ENCODE measurements at places on chromosomes 16 and 17.

GRCh38 chr17:29732613-29733012, 109.9 kb upstream of the CORO6 start:
- no peak for DNase-seq

GRCh38 chr17:57735707-57736106, 9.4 kb downstream of the CCDC182 start:
- DNase-seq: no peak

- no peak for DNase-seq
These were observed 37.2 kb downstream of the LYRM1 start for GRCh38 chr16:20937736-20938135.

DNA sequence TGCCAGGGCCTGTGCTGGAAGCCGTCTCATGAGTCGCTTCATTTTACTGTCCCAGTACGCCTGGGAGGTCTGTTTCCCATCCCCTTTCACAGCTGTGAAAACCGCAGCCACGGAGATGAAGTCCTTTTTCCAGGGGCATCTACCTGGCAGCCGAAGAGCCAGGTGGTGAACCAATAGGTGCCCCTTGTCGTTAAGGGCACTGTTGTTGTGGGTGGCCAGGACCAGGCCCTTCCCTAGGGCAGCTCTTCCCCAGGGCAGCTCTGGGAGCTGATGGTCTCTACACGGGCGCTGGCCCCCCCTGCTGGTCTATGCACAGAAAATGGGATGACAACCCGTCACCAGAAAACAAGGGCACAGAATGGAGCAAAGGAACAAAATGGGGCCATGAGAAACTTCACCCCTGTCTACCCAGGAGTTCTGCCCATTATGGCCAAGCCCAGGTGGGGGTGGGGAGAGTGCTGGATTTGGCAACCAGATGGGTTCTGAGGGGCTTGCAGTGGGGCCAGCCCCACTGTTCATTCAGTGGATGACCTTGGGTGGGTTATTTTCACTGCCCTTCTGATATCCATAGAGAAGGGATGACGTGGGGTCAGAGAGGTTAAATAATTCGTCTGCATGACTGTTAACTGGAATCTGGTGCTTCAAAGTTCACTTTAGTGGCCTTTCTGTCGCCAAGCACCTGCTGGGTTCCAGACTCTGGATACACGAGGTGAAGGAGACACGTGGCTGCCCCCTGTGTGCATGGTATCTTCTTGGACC, 11.5 kb downstream of the RMI2 start:
- peak; percentile 39 for DNase-seq

- DNase-seq: no peak
These were observed 23.3 kb upstream of the CACNG4 start for GRCh38 chr17:66941249-66941648.

- no peak for DNase-seq
These were observed 19.7 kb upstream of the SLC4A1 start for GRCh38 chr17:44287651-44288050.

DNA sequence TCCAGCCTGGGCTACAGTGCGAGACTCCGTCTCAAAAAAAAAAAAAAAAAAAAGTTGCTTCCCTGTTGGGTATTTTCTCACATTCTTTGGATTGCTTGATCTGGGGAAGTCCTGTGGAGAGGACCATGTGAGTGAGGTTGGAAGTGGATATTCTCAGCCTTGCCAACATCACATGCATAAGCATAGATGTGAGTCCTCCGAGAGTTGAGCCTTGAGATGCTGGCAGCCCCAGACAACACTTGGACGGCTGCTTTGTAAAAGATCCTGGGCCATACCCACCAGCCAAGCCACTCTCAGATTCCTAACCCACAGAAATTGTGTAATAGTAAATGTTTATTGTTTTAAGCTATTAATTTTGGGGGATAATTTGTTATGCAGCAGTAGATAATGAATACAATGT, 1570.0 kb upstream of the GOT2 start:
- DNase-seq: no peak

DNA sequence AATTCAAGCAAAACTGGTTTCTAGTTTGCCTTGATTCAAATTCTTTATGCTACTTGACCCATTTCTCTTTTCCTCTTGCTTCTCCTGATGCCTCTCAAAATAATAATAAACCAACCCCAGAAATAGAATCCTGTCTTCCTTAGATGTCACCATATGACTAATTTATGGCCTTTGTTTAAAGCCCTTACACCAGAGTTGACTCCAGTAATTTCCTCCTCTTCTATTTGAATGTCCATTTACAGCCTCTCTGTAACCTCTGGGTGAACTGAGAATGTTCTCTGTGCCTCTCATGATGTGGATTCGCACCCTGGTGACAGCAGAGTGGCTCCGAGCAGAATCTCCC, 31.5 kb downstream of the ZFHX3 start:
- DNase-seq: no peak

DNA sequence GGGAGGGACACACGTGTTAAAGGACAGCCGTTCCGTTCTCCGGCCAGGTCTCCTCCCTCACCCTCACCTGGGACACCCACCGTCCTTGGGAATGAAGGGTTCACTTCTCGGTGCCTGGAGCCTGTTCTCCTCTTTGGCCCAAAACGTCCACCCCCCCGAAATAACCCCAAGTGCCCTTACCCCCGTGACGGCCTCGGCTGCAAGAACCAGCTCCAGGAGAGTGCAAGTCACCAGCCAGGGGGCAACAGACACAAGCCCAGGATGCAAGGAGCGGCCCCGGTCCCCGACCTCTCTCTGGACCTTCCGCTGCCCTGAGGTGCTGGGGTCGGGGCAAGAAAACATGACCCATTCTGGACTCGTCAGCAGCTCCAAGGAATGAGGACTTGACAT, 20.0 kb upstream of the UBE2I start:
- DNase-seq: no peak

DNA sequence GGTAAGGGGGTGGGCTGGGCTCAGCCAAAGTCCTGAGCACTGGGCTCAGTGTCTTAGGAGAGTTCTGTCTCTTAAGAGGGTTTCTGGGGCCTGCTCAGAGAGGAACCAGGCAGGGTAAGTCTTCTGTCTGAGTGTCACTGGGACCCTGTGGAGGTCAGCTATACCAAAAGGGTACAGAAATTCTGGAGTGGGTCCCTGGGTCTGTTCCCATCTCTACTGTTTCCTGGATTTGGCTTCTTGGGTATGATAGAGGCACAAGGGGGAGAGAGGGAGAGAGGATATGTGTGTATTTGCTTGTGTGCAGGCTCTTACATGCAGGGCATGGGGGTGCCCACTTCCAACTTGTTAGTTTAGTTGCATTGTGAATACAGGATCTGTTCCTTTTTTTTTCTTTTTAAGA, 1.6 kb downstream of the E2F4 start:
- no peak for DNase-seq

DNA sequence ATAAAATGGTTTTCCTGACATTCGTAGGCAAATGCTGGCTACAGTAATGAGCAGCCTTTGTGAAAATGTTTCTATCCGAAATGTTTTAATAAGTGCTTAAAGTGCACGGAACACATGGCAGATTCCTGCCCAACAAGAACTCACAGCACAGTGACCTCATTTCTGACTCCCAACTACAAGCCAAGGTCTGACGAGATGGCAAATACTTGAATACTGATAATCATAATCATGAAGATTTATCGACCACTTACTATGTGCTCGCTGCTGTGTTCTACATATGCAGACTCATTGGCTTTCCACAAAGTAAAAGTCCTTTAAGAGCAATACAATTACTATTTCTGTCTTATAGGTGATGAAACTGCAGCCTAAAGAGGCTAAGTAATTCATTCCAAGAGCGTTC, 238.1 kb upstream of the CDH5 start:
- DNase-seq: no peak

GRCh38 chr17:82836823-82837357, 2.9 kb downstream of the ZNF750 start:
- DNase-seq: no peak

GRCh38 chr17:74379495-74380085, 12.3 kb downstream of the GPR142 start:
- peak; percentile 83 for DNase-seq

- no peak for DNase-seq
These were observed 2.7 kb upstream of the DHRS7B start for GRCh38 chr17:21124086-21124485.

DNA sequence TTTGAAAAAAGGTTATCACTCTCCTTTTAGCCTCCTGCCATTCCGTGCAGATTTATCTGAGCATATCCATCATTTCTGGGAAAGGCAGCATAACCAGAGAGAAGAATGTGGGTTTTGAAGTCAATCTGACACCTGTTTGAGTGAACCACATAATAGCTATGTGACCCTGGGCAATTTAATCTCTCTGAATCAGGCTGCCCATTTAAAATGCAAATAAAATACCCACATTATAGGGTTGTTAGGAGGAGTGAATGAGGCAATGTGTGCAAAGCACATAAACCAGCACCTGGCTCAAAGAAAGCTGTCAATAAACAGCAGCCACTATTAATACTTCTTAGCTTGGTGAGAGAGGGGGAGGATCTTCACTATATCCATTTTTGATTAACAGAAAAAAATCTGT, 88.0 kb downstream of the CACNG1 start:
- DNase-seq: no peak

GRCh38 chr16:68074850-68075555, 10.2 kb upstream of the NFATC3 start:
- peak; percentile 60 for DNase-seq

- DNase-seq: no peak
These were observed 553.2 kb downstream of the MAF start for GRCh38 chr16:79047337-79047736.
